ENCODE measurements at places on chromosomes 1 and 21. TPM values are rescaled to one million over a fixed set of nuclear protein-coding genes. Genes with fewer than 3 reads are reported as not detected.
A peak's percentile ranks its signal among the peaks of the same experiment; 100 is the strongest.

ZNHIT6 gene
- 18.8 TPM for total RNA-seq

LAMB3 gene
- total RNA-seq: 10.7 TPM

S100A3 gene
- total RNA-seq: 1.5 TPM

GUCA2B gene
- total RNA-seq: 1.3 TPM

RGS1 gene
- total RNA-seq: 0.26 TPM

TMCC2 gene
- total RNA-seq: 5.0 TPM

GNAT2 gene
- not detected for total RNA-seq

ELAVL4 gene
- 3.6 TPM for total RNA-seq

DNA sequence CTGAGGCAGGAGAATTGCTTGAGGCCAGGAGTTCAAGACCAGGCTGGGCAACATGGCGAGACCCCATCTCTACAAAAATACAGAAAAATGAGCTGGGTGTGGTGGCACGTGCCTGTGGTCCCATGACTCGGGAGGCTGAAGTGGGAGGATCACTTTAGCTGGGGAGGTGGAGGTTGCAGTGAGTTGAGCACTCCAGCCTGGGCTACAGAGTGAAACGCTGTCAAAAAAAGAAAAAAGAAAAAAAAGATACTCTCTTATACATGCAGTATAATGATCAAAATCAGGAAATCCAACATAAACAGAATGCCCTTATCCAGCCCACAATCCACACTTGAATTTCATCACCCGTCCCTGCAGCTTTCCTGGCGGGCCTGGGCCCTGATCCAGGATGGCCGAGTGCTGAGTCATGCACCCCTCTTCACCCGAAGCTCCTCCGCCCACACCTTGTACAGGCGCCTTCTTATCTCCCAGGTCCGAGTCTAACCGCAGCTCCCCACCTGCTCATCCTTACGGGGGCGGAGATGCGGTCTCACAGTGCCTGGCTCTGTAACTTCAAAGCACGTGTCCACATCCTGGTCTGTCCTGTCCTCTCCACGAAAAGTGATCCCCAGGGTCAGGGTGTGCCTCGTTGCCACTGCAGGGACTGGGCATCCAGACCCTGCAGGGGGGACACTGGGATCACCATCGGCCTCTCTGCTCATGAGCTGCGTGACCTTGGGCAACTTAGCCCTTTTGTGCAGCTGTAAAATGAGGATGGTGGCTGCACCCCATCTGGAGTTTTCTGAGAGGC is 120.2 kb upstream of the SLC45A1 start:
- DNase-seq: no peak

- DNase-seq: no peak
These were observed 90.3 kb upstream of the PAXBP1 start for GRCh38 chr21:32861866-32862265.

GRCh38 chr1:244665771-244666217 is 12.9 kb downstream of the DESI2 start:
- DNase-seq: no peak

DNA sequence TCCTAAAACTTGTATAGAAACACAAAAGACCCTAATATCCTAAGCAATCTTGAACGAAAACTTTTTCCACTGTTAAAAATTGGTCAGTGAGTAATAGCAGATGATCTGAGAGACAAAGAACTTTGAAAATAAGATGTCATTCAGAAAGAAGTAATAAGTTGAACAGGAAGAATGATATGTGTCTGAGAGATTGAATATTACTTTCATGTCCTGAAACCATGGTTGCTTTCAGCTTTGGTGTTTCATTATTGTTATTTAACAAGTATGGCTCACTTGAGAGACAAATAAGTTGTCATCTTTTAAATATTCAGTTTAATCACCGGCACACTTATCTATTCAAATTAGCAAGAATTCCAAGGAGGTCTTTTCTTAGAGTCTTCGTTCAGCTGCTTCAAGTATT is 11.4 kb downstream of the PRKACB start:
- no peak for DNase-seq

GRCh38 chr21:36727866-36728265 is 29.0 kb downstream of the SIM2 start:
- no peak for DNase-seq

DNA sequence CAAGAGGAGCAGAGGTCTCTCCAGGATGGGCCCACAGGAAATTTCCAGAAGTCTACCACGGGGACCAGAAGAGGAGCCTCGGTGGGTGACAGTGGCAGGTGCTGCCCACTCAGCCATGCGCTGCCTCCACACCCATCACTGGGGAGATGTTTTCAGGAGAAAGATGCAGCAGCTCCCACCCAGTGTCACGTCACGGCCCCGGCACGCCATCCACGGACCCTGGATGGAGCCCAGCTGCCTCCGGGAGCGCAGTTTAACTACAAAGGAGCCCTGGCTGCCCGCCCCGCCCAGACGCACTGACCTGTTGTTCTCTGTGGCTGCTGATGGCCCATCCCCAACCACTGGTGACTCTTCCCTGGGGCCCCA is 6.8 kb downstream of the TSPEAR start:
- no peak for DNase-seq

GRCh38 chr21:44780767-44781459 is 20.7 kb downstream of the UBE2G2 start:
- no peak for DNase-seq

DNA sequence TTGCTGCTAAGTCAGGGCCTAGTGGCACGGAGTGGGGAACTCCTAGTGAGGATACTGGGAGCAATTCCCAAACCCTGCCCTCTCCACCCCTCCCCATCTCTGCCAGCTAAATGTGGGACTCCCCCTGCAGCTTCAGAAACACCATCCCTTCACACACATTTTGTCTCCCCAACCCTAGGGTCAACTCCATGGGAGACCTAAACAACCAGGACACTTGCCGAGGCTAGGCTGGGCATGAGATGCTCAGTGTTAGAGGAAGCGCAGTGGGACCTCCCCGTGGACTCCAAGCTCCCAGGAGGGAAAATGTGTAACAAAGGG is 1.5 kb downstream of the RNF186 start:
- DNase-seq: no peak

DNA sequence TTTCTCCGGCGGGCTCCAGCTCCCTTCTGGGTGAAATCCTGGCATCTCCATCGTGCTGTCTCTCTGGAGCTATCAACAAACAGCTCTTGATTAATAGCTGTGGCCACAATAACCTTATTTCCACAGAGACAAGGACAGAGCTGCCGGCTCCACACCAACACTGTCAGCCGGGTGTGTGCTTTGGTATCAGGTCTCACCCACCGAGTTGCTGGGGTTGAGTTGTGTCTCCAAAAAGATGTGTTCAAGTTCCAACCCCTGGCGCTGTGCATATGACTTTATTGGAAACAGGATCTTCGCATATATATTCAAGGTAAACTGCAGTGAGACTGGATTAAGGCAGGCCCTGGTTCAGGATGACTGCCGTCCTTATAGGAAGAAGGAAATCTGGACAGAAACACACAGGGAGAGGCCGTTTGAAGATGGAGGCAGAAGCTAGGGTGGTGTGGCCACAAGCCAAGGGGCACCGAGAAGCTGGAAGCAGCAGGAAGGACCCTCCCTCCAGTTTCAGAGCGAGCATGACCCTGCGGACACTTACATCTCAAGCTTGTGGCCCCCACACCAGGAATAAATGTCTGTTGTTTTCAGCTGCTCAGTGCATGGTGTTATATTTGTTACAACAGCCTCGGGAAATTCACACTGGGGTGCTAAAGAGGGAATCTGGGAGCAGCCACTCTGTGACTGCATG is 88.4 kb upstream of the TMPRSS2 start:
- no peak for DNase-seq

- no peak for DNase-seq
These were observed 513.6 kb downstream of the USP25 start for GRCh38 chr21:16243396-16243795.

GRCh38 chr1:165153182-165153581 is 203.3 kb downstream of the LMX1A start:
- DNase-seq: no peak

- DNase-seq: no peak
These were observed 267.9 kb upstream of the DPYD start for GRCh38 chr1:98188774-98189173.

GRCh38 chr1:209772126-209772525 is 12.2 kb downstream of the C1orf74 start:
- DNase-seq: no peak

DNA sequence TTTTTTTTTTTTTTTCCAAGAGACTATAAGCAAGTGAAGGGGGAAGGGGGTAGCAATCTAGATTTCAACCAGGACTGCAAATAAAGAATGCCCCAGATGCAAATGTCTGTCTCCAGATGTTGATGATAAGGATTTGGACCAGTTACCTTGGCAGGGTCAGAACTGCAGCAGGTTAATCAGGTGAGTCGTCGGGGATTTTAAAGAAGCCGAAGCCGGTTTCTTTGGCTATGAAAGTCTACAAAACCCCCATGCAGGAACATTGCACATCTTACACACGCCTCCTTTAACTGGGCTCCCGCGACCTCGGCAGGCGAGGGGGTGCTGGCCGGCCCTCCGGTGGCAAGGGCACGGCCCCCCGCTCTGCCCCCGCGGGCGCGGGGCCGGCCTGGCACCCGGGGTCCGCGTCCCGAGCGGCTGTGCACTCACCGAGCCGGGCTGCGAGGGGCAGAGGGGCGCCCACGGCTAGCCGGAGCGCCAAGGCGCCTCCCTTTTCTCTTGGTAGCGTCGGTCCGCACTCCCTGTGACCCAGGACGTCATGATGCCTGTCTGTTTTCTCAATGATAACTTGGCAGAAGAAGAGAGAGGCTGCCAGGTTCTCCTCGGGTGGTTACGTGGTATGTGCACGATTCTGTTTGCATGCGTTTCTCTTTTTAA is 366.3 kb upstream of the ESRRG start:
- peak; percentile 11 for DNase-seq

- no peak for DNase-seq
These were observed 19.7 kb downstream of the BCAR3 start for GRCh38 chr1:93661829-93662474.

GRCh38 chr1:64292399-64292798 is 89.0 kb downstream of the UBE2U start:
- DNase-seq: no peak

GRCh38 chr1:116878804-116879477 is 30.8 kb upstream of the PTGFRN start:
- no peak for DNase-seq

DNA sequence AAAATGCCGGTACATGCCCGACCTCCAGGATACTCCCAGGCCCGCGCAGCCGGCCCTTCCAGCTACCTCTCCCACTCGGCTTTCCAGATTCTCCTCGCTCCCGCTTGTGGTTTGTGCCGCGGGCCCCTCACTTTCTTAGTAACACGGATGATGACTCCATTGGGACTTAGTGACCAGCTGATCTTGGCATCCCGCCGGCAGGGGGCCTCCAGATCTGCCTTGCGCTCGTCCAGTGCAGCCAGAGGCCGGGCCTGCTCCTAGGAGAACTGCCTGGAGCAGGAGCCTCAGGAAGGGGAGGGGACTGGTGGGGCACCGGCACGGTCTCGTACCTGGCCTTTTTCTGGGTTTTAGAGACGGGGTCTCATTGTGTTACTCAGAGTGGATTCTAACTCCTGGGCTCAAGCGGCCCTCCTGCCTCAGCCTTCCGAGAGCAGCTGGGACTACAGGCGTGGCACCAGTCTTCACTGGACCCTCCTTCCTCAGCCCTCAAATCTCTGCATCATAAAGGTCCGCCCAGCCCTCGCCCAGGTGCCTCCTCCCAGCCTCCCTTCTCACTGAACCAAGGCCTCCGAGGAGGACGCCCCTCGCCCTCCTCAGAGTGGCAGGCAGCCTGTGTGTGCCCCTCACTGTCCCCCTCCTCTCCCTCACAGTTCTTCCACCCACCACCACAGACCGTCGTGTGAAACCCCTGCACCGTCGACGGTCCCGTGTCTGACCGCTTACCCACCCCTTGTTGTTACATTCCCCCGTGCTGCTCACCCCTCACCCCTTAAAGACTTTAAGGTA is 78.6 kb downstream of the SLC25A24 start:
- peak; percentile 20 for DNase-seq

GRCh38 chr1:245437369-245438062 is 282.7 kb downstream of the KIF26B start:
- no peak for DNase-seq

- DNase-seq: no peak
These were observed 93.6 kb downstream of the ENAH start for GRCh38 chr1:225559326-225559725.

DNA sequence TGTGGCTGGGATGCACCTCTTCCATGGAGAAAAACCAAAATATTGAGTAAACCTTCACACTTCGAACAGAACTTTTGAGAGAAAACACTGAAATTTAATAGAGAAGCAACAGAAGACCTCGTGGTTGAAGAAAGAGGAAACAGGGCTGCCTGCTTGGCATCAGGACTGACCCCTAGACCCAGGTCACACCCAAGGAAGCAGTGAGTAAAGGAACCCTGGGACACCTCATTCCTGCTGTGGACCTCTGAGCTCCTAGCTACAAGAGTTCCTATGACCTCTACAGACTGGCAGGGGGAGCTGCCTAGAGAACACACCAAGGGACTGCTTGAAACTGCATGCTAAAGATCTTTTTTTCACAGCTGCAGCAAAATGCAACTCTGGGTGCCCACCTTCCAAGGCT is 67.8 kb downstream of the FASLG start:
- no peak for DNase-seq

- no peak for DNase-seq
These were observed 91.0 kb upstream of the CD55 start for GRCh38 chr1:207230441-207230840.

GRCh38 chr1:160210561-160210960 is 5.4 kb downstream of the PEA15 start:
- DNase-seq: no peak

DNA sequence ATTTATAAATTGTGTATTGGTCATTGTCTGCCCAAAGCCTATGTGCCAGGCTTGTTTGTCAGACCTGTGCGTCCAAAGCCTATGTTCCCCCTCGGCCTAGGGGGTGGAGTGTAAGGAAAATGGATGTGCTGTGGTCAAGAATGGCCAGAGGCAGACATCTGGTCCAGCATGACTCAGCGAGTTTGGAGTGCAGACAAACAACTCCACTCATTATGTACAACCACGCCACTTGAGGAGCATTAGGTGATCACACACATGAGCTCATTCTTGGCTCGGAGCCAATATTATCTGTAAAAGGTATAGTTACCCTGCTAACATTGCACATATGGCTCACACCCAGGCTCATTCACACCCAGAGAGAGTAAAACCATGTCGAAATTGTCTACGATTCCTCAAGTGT is 1047.6 kb upstream of the ADGRL4 start:
- no peak for DNase-seq

GRCh38 chr1:23763041-23763577 is 15.1 kb upstream of the PITHD1 start:
- DNase-seq: no peak

All from progenitor cell of endocrine pancreas (in vitro differentiated cells).